Transverse colon (tissue), 4 donors: ENCODE measurements at places on chromosomes 2 and 18. TPM values are rescaled to one million over a fixed set of nuclear protein-coding genes. Genes with fewer than 3 reads are reported as not detected.
A peak's percentile ranks its signal among the peaks of the same experiment; 100 is the strongest.

GRCh38 chr2:64133828-64134227 lies 10.4 kb downstream of the PELI1 start:
- no peak for DNase-seq
- H3K4me3 ChIP-seq, result no peak overlapping the region
- no peaks in the 10 kb centered on the region for H3K36me3 ChIP-seq
- no peaks in the 10 kb centered on the region for H3K27me3 ChIP-seq

DNA sequence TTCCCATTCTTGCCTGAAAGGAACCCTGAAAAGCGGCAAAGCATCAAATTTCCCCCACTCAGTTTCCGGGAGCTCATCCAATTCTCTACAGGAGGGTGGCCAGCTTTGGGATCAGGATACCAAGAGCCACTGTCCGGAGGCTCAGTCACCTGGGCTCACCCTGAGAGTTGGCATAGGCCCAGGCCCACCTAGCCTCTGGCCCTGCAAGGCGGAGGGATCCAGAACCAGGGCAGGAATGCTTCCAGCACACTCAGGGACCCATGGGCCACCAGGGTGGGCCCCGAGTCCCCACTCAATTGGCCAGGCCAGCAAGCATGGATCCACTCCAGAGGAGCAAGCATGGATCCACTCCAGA lies 432.9 kb upstream of the MYT1L start:
- no peak overlapping the region for H3K4me3 ChIP-seq
- no peaks in the 10 kb centered on the region for H3K4me1 ChIP-seq
- no peaks in the 10 kb centered on the region for H3K27me3 ChIP-seq

GRCh38 chr2:25763575-25763974 lies 90.2 kb upstream of the DTNB start:
- H3K4me3 ChIP-seq, result no peak overlapping the region
- no peak for DNase-seq
- no peaks in the 10 kb centered on the region for H3K27me3 ChIP-seq

- no peaks in the 10 kb centered on the region for H3K27me3 ChIP-seq
- H3K27ac ChIP-seq, result no peak overlapping the region
- H3K4me3 ChIP-seq, result no peak overlapping the region
- no peaks in the 10 kb centered on the region for H3K36me3 ChIP-seq
Observed at GRCh38 chr2:33077844-33078243, 131.1 kb downstream of the LTBP1 start.

DNA sequence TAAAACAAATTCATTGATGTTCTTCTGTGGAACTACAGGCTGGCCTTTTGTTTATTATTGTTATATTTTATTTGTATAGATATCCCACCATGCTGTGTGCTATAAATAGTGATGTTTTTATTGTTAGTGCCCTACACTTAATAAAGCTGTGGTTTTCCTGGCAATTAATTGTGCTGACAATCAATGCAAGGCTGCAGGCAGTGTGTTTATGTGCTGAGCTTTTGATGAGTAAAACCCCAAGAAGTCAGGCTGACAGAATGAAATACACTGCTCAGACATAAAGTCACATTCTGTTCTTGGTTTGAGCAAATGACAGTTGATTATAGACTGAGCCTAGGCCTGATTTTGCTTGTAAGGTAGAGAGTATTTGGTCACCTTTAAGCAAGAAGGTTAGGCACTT lies 362.7 kb downstream of the CPS1 start:
- DNase-seq, result no peak
- H3K36me3 ChIP-seq, result no peaks in the 10 kb centered on the region
- no peaks in the 10 kb centered on the region for H3K27me3 ChIP-seq
- no peaks in the 10 kb centered on the region for H3K4me1 ChIP-seq

DNA sequence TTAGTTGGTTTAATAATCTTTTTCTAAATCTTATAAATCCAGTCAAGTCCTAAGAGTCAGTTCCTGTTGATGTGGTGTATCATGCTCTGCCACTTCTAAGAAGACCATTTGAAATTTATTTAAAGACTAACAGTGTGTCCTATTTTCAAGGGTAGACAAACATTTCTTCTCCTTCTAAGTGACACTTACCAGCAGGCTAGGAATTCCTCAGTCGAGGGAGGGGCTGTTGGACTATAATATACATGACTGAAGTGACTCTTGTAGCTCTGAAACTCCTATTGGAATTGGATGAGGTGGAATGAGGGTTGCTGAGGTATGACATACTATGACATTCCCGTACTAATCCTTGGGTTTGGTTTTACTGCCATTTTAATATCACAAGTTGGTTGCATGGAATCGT lies 30.6 kb downstream of the ITGB6 start:
- peak overlapping the region; percentile 24 for H3K27ac ChIP-seq
- H3K4me3 ChIP-seq, result no peak overlapping the region
- H3K4me1 ChIP-seq, result peaks cover 19% of the 10 kb centered on the region
- H3K27me3 ChIP-seq, result no peaks in the 10 kb centered on the region

GRCh38 chr2:205751569-205752031 lies 69.3 kb downstream of the NRP2 start:
- H3K4me3 ChIP-seq, result no peak overlapping the region
- peak overlapping the region; percentile 20 for H3K27ac ChIP-seq
- H3K36me3 ChIP-seq, result no peaks in the 10 kb centered on the region
- no peak for DNase-seq
- H3K27me3 ChIP-seq, result no peaks in the 10 kb centered on the region
- peaks cover 18% of the 10 kb centered on the region for H3K4me1 ChIP-seq

- H3K27ac ChIP-seq, result no peak overlapping the region
- peaks cover 49% of the 10 kb centered on the region for H3K36me3 ChIP-seq
- DNase-seq, result no peak
Observed at GRCh38 chr2:101290711-101291110, 17.8 kb downstream of the RNF149 start.

DNA sequence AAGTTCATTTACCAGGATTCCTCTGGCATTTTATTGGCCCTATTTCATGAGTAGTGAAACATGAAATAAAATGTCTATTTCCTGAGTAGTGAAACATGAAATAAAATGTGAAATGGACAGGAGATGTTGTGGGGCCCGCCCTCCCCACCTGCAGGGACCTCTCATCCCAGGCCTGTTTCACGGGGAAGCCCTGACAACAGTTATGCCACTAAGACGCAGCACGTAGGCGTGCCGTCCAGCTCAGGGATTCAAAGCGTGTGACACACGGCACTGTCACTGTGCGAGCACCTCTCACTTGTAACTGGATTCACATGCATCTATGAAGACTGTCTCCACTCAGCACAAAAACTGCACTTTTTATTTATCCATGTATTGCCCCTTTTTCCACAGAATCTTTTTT lies 83.4 kb upstream of the SNTG2 start:
- no peak overlapping the region for H3K27ac ChIP-seq
- no peaks in the 10 kb centered on the region for H3K36me3 ChIP-seq
- no peak overlapping the region for H3K4me3 ChIP-seq
- H3K27me3 ChIP-seq, result peaks cover under 1% of the 10 kb centered on the region

DNA sequence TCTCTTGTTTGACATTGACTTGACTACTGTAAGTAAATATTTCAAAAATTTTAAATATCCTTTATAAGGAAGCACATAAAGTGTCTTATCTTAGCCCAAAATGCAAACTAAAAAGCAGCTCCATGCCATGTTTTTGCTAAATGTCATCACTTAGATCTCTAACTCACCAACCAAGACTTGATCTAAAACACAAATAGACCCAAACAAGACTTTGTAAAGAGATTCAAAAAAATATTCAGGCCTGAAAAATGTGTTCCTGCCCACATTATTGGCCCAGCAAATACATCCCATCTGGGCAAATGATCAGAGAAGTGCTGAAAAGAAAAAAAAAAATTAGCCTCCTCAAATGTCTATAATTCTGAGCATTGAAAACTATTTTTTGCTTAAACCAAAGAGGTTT lies 187.6 kb downstream of the MREG start:
- H3K36me3 ChIP-seq, result no peaks in the 10 kb centered on the region
- H3K4me1 ChIP-seq, result peaks cover 9% of the 10 kb centered on the region
- H3K27me3 ChIP-seq, result no peaks in the 10 kb centered on the region
- H3K4me3 ChIP-seq, result no peak overlapping the region

- no peak for DNase-seq
- H3K27me3 ChIP-seq, result no peaks in the 10 kb centered on the region
- H3K36me3 ChIP-seq, result no peaks in the 10 kb centered on the region
- H3K4me1 ChIP-seq, result no peaks in the 10 kb centered on the region
- no peak overlapping the region for H3K4me3 ChIP-seq
Observed at GRCh38 chr2:101173707-101174295, 22.6 kb upstream of the TBC1D8 start.

- H3K4me3 ChIP-seq, result no peak overlapping the region
- peaks cover 20% of the 10 kb centered on the region for H3K27me3 ChIP-seq
- DNase-seq, result peak; percentile 12
Observed at GRCh38 chr18:77765468-77765867, 515.8 kb downstream of the GALR1 start.

Gene FOXD4L1
- not detected for total RNA-seq

Gene RSAD2
- total RNA-seq, result 4.2 TPM

Gene ATP6V1B1
- total RNA-seq, result not detected

Gene ICOS
- total RNA-seq, result not detected

Gene ACP1
- total RNA-seq, result 21.3 TPM

Gene PARD6G
- total RNA-seq, result 1.9 TPM
